RPMI8226 (cell line): ENCODE measurements at places on chromosomes 16 and 17.

DNA sequence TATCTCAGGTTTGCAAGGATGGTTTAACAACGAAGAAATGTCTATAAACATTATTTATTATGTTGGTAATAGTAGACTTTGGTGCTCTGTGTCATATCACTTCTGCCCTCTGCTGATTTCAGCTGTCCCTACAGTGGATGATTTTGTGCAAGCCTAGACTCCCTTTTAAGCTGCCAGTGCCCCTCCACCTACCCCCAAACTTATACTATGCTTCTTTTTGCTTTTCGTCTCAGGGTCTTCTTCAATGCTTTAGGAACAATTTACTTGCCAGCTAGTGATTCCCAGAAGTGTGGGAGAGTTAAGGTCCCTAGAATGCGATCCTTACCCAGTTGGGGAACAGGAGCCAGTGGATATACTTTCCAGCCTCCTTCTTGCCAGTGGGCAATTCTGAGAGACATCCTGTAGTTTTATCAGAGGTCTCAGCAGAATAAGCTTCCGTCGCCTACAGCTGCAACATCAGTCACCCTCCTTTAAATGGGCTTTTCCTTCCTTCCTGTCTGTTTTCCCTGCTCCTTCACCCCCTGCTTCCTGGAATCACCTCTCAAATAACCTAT is 4.1 kb downstream of the ICAM2 start:
- no peak for DNase-seq

- no peak for DNase-seq
These were observed 19.0 kb downstream of the CACNG4 start for GRCh38 chr17:66983414-66984021.

- DNase-seq = no peak
These were observed 36.9 kb downstream of the XYLT1 start for GRCh38 chr16:17433577-17434451.

DNA sequence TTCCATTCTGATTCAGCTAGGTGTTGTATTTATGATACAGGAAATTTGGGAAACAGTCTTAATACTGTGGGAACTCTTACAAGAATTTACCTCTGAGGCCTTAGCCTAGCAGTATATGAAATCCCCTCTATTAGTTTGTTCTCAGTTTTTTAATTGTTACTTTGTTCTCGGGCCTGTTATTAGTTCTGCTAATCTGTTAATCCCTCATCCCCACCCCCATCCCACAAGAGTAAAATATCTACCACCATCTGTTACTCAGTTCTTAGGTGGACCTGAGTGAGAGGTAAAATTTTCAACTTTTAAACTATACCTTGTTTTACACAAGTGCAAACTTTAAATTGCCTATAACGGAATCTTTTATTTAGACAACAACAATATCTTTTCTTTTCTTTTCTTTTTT is 47.0 kb downstream of the RHOT1 start:
- no peak for DNase-seq

GRCh38 chr17:4642286-4642685 is 808 bp upstream of the ALOX15 start:
- DNase-seq = no peak

DNA sequence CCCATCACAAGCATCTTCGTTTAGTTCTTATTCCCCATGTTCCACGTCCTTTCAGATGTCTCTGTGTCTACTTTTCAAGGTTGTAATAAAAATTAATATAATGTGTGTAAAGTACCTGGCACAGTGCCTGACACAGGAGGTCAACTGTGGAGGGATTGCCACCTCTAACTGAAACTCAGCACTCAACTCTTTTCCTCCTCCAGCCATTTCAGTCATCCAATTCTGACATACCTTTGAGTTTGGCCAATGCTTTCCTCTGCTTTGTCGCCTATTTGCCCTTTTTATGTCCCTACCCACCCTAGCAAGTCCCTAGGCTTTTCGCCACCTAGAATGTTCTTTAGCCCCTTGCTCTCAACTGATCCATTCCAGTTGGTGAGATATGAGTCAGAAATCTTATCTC is 1.6 kb downstream of the UBE2Z start:
- no peak for DNase-seq

DNA sequence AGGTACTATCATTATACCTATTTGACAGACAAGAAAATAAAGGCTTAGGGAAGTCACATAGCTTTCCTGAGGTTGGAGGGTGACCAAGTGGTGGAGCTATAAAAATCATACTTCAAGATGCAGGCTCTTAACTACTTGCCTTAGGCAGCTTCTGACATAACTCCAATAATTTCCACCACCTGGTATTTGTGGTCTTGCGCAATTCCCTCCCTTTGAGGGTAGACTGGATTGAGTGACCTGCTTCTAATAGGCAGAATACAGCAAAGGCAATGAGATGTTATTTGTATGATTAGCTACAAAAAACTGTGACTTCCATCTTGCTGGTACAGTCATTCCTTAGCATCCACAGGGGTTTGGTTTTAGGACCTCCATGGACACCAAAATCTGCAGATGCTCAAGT is 385.5 kb downstream of the TMEM114 start:
- DNase-seq = no peak

DNA sequence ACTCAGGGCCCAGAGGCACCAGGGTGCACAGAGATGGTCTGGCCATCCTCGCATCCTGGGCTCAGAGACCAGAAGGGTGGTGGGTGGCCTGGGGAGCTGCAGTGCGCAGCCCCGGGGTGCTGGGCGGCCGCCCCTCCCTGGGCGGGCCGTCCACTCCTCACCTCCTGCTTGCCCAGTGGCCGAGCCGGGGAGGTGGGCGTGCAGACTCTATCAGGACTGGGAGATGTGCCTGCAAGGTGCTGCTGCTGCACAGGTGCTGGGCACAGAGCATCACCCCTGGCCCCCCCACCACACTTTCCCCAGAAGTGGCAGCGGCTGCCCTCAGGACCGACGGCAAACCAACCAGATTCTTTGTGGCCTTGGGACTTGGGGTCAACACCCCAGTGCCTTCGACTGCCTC is at the start of gene SCN4A:
Gene SCN4A, minus strand, starts transcription at position 123 of the 400 bp plus-strand sequence. Its CDS starts 77 bp downstream, at position 46.
- DNase-seq = no peak

GRCh38 chr16:63287401-63287800 is 1251.2 kb upstream of the CDH8 start:
- no peak for DNase-seq

GRCh38 chr17:13581925-13582324 is 19.8 kb downstream of the HS3ST3A1 start:
- DNase-seq = no peak
